ENCODE measurements at places on chromosomes 7 and 10.

DNA sequence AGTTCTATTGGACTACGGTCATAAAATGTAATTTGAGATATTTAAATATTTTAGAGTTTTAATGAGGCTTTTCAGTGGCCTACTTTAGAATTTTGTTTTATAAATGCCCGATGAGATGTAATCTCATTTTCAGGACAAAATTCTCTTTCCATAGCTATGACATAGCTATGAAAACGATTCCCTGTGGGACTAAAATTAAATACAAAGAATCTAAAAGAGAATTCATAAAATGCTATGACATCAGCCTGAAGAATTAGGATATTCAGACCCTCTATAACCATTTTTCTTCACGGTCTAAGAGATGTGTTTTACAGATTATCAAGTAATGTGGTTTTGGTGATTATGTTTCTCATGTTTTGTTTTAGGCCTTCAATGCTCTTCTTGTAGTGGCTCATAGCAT lies 48.2 kb upstream of the ODAD2 start:
- no peak for DNase-seq

DNA sequence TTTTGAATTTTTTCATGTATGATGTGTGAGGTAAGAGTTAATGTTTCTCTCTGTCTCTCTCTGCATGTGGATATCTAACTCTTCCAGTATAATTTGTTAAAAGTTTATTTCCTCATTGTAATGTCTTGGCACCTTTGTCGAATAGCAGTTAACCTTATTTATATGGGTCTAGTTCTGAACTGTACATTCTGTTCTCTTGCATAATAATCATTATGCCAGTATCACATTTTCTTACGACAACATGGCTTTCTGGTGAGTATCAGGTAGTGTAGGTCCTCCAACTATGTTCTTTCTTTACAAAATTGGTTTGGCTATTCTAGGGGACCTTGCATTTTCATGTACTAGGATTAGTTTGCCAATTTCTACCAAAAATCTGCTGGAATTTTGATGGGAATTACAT lies 337.0 kb upstream of the FZD8 start:
- no peak for DNase-seq

- no peak for DNase-seq
These were observed 32.1 kb upstream of the TNRC18 start for GRCh38 chr7:5455581-5456219.

DNA sequence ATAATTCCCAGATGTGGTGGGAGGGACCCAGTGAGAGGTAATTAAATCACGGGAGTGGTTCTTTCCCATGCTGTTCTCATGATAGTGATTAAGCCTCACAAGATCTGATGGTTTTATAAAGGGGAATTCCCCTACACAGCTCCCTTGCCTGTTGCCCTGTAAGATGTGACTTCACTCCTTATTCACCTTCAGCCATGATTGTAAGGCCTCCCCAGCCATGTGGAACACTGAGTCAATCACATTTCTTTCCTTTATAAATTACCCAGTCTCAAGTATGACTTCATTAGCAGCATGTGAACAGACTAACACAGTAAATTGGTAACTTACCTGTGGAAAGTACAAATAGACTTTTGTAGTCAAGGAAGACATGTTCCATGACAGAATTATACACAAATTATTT lies 55.2 kb downstream of the ZNF716 start:
- DNase-seq: no peak

DNA sequence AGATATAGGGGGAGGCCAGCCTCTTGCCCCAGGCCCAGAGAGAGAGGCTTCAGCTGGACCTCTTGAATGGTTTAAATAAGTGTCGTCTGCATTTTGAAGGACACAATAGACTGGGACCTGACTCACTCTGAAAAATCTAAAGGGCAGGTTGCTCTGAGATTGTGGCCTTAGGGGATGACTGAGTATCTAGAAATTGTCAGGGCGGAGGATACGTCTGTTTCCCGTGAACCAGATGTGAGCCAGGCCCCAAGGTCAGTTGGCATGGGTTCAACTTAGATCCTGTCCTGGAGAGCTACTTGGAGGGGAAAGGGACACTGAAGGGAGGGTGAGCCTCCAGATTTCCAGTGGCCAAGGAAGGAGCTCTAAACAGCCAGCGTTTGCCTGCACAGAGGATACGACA lies 110.2 kb downstream of the CHN2 start:
- DNase-seq: no peak

GRCh38 chr7:13108061-13108460 lies 420.6 kb downstream of the ARL4A start:
- no peak for DNase-seq

DNA sequence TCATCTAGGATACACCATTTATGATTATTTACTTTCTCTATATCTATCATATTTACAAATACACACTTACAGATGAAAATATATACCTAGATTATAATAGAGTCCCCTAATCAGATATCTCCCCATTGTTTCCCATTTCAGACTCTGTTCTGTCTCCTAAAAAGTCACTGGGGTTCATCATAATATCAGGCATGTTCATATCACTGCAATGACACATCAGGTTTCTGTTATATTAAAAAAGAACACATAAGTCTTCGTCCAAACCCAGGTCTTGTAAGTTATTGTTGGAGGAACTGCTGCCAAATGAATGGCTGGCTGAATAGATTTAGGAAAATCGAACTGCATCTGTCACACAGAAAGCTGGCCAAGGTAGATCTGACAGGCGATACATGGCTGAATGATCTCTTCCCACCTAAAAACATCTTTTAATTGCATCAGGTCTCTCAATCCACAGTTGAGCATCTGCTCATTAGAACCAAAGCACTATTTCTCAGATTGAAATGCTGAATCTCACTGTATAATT lies 178.7 kb downstream of the CACNA2D1 start:
- no peak for DNase-seq

DNA sequence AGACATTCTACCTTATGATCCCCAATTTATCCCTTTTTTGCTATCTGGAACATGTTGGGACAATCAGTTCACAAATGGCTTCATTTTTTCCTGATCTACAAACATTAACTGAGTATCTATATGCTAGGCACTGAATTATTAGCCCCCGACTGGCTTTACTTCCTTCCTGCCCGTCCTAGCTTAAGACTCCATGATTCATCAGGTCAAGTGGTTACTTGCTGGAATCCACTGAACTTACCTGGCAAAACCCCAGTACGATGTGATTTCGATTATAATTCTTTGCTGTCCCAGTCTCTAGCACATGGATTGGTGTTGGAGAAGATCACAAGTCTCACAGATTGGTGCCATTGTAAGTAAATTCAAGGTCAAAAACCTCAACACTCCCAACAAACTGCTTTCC lies 77.1 kb downstream of the ORC5 start:
- DNase-seq: no peak

DNA sequence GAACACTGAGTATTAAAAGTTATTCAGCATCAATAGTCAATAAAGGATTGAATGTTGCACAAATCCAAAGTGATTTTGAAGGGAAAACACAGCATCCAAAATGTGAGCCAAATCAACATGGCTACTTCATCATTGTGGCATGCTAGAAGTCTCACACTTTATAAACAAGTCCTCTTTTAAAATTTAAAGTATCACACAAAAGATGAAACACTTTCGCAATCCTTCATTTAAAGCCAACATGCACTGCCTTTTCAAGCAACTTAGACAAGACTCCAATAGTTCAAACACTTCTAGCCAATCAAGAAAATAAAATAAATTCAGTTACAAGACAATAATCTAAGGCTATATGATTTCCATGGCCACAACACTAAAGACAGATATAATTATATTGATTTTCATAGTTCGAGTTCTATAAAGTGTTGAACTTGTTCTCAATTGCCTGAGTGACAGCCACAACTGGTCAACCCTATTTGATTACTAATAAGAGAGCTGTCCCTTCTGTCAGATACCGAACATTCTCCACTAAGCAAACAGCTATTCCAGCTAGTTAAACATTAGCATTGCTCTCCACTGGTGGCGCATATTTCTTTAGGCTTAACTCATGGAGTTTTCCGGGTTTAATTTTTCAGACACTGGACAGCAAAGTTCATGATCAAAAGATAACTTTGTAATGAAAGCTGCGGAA lies 8.3 kb downstream of the EBF3 start:
- no peak for DNase-seq

DNA sequence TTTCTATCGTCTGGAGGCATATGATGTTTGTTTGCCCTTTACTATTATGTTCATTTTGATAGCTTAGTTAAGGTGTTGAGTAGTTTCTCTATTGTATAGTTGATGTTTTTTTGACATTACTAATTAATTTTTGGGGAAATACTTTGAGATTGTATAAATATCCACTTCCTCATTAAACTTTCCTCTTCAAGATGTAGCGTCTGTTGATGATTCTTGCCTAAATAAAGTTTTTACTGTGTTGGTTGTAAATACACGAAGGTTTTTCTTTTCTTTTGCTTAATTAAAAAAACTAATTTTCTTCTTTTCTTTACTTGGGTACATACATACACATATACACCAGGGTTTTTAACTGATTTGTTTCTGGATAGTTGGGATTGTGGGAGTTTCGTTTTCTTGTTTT lies 8.5 kb downstream of the KMT2E start:
- no peak for DNase-seq

DNA sequence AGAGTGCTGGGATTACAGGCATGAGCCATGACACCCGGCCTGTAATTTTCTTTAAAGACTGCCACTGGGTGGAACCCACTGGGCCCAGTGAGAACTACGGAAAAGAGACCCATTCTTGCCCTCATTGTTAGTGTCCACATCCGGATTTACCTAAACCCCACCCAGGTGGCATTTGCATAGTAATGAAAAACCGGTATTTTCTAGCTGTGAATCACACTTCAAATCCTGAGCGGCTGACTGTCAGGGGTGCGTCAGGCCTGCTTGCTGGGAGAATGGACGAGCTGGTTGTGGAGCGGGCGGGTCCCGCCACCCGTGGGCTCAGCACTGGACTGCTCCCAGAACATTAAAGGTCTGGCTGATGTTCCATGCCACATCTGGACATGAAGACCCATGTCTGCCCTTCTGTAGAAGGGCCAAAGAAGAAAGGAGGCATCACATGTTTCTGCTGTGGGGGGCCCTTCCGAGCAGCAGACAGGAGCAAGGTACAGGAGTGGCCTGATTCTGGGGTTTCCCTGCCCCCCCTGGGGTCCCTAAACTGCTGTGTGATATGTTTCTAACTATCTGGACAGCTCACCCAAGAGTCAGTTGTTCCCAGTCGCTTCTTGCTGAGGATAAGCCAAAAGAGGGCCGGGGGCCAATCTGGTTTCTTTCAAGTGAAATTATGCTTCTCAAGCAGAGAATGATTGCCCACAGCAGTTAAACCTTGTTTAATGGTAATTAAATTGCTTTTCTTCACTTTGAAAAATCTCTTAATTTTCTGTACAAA lies 46.4 kb downstream of the KIAA1217 start:
- no peak for DNase-seq

DNA sequence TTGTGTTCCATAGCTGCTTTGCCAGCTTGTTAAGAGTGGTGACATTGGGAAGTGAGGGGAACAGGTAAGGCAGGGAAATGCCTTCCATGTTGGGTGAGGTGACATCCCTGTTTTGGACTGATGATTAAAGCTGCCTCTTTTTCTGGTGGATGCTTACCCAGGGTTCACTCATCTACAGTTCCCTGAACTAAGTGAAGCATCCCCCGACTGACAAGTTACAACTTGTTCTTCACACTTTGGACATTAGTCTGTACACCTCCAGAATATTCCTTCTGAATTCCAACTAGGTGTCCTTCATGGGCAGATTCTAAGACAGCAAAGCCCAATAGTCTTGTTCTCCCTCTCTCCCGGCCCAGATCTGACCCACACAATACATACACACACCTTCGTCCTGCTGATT lies 63.4 kb downstream of the HDAC9 start:
- DNase-seq: no peak

DNA sequence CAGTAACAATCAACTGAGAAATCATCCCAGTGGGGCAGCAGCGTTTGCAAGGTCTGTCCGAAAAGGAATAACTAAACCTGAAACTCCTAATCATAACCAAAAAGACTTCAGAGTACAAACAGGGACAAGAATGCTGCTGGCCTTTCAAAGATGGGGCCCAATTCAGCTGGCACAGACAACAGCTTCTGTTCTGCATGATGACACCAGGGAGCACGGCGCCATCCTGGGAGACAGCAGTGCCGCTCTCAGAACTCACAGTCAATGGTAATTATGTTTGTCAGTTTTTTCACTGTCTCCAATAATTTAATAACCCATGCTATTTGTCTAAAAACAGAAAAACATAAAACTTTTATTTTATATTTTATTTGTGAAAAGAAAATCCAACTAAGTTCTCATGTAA lies 90.0 kb downstream of the LARP4B start:
- DNase-seq: no peak

DNA sequence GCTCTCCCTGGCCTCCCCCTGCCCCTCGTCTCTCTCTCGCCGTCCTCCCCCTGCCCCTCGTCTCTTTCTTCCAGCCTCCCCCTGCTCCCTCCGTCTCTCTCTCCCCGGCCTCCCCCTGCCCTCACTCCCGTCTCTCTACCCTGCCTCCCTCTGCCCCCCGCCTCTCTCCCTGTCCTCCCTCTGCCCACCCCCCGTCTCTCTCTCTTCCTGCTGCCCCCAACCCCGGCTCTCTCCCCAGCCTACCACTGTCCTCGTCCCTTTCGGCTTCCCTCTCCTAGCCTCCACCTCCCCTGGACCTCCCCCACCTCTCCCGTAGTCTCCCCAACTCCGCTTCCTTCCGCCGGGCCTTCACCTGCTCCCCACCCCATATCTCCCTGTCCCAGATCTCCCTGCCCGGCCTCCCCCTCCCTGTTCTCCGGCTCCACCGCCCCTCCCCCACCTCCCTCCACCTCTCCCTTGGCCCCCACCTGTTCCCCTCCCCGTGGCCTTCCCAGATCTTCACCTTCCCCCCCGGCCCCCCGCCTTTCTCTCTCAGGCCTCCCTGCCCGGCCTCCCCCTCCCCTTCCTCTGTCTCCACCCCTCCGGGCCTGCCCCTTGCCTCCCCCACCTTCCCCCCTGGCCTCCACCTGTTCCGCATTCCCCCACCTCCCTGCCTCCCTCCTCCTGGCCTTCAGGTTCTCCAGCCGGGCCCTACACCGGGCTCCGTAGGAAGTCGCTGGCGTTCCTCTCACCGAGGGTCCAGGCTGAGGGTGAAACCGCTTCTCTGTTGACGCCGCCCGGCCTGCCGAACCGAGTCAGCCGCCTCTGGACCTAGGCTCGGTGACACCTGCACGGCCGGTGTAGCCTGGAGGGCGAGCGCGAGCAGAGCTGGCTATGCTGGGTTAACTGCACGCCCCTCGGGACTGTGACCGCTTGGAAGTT lies 1.2 kb downstream of the GET4 start:
- no peak for DNase-seq

- peak; percentile 57 for DNase-seq
These were observed 238.5 kb downstream of the PHF14 start for GRCh38 chr7:11212080-11212711.

- DNase-seq: no peak
These were observed 953 bp downstream of the NODAL start for GRCh38 chr10:70440296-70441160.
